ENCODE measurements at places on chromosomes 7 and 10.

GRCh38 chr10:21002091-21002878 lies 105.2 kb upstream of the NEBL start:
- no peak for DNase-seq

DNA sequence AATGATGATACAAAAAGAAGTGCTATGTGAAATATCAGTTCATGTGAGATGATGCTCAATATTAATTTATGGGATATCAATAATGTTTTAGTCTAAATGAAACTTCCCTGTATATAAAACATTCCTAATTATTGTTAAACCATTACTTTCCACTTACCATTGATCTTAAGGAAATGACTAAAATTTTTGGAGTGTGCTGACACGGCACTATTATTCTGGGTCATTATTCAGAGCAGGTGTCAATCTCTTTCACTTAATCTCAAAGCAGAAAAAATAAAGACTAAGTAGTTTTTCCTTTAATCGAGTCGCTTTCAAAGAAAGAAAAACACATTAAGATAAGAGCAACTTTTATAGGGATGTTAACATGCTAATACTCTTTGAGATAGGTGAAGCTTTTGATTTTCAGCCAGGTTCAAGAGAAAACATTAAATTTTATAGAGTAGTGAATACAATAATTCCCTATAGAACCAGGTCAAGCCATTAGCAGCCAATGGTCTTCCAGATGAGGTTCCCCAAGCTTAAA lies 11.4 kb upstream of the CREB5 start:
- no peak for DNase-seq

- DNase-seq: no peak
These were observed 47.2 kb upstream of the ZRANB1 start for GRCh38 chr10:124894569-124895215.

DNA sequence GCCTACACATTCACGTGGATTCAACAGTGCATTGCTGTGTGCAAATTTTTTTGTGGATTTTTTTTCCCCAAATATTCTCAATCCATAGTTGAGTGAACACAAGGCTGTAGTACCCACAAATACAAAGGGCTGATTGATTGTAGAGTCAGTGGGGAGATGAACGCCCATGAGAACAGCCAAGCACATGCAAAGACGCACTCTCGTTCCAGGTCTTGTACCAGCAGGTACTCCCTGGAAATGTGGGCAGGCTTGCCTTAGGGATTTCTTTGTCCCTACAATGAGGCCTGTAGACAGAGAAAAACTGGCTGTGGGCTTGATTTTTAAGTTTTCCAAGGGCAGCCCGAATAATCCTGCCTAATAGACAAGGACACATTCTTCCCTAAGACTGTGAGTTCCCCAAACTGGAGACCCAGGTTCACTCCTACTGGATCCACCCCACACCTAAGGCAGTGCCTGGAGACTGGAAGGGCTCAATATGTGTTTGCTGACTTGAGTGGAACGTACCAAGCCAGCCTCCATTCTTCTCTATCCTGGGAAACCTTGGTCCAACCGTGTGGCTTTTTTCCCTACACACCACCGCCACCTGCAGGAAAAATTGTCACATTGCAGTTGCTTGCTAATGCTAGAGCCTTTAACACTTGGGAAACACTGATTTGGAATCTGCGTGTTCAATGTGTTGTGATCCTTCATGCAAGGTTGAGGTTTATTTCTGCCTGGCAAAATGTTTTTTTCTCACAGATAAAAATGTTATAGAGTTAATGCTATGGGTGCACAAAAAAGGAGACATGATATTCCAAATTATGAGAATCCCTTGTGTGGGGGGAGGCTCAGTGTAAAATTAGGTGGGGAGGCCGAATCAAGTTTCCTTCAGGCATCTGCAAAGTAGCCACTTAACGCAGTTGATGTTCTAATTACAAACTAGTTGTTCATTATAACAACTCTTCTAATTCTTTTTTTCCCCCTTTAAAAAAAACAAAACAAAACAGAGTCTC lies 49.3 kb downstream of the PPP1R17 start:
- peak; percentile 80 for DNase-seq

- no peak for DNase-seq
These were observed 15.9 kb downstream of the SORCS3 start for GRCh38 chr10:104657036-104657435.

- no peak for DNase-seq
These were observed 51.8 kb upstream of the CHST3 start for GRCh38 chr10:71912431-71912830.

GRCh38 chr10:3797750-3798149 lies 12.7 kb upstream of the KLF6 start:
- no peak for DNase-seq

- no peak for DNase-seq
These were observed 95.3 kb upstream of the RET start for GRCh38 chr10:42981358-42982236.

- DNase-seq: peak; percentile 12
These were observed 208.4 kb downstream of the FANK1 start for GRCh38 chr10:126104767-126105166.

DNA sequence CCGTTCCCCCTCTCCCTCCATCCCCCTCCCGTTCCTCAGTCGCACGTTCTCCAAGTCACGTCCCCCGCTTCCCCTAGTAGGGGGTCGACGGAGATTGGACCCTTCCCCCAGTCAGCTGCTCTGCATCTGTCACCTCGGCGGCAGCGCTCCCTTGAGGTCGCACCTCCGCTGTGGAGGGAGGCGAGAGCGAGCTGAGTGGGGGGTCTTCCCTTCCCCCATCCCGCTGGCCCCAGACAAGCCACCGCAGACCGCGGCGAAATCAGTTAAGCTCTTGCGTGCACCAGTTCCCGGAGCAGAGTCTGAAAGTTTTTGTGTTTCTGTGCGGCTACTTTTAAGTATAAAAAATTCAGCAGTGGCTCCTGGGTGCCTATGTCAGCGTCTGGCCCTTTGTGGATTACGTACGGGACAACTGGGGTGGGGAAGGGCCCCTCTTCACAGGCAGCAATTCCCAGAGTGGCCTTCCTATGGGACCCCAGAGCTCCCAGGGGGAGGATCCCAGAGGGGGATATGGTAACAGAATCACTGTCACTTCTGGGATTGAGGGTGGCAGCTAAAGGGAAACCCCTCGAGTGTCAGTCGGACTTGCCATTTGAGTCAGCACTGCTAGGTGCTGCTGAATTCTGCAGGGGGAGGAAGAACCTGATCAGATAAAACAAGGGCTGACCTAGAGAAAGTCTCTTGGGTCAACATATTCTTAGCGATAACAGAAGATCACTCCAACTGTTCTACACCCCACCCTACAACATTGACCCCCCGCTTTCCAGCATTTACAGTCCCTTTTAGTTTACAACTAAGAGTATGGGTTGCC lies 12.5 kb upstream of the DDIT4 start:
- no peak for DNase-seq

DNA sequence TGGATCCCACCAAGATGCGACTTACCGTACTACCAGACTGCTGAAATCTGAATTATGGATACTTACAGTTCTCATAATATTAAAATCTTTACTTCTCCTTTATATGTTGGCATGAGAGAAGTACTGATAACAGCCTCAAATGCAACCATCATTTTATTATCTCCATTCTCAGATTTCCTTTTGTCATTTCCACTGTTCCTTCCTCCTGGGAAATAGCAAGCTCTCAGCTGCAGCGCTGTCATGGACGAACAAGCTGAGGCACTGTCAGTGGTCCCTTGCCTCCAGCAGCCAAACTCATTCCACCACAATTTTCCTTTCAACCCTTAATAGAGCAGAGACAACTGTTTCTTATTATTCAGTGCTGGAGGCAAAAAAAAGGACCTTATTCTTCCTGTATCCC lies 478.4 kb downstream of the ARL4A start:
- DNase-seq: no peak

GRCh38 chr10:106900016-106900652 lies 264.4 kb downstream of the SORCS1 start:
- no peak for DNase-seq

DNA sequence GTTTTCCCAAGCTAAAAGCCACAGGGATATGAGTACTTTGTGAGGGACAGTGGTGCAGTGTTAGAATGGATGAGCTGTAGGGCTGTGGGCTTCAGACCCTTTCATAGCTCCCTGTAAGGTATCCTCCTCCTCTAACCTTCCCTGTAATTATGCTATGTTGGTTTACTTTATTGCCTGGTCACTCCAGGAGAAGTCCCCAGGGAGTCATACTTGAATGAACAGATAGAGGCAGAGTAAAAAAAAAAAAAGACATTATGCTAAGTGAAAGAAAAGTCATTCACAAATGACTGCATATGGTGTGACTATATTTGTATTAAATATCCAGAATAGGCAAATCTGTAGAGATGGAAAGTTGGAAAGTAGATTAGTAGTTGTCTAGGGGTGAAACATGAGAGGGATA lies 434.4 kb downstream of the AUTS2 start:
- DNase-seq: no peak

- DNase-seq: no peak
These were observed 16.0 kb upstream of the LRRC61 start for GRCh38 chr7:150307129-150307528.

- no peak for DNase-seq
These were observed 168.8 kb upstream of the POT1 start for GRCh38 chr7:125098377-125098970.

- no peak for DNase-seq
These were observed 10.3 kb upstream of the RRP12 start for GRCh38 chr10:97411406-97411805.

DNA sequence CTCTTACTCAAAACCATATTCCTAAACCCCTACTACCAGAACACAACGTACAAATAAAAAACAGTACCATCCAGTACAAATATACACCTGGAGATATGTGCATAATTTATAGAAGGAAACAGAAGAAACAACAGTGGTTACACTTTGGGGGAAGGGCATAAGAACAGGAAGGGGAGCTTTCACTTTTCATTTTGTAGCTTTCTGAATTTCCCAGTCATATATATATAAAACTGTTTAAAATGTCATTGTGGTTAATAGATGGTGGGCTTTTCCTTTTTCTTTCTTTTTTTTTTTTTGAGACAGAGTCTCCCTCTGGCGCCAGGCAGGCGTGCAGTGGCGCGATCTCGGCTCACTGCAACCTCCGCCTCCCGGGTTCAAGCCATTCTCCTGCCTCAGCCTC lies 47.2 kb downstream of the MALSU1 start:
- no peak for DNase-seq

DNA sequence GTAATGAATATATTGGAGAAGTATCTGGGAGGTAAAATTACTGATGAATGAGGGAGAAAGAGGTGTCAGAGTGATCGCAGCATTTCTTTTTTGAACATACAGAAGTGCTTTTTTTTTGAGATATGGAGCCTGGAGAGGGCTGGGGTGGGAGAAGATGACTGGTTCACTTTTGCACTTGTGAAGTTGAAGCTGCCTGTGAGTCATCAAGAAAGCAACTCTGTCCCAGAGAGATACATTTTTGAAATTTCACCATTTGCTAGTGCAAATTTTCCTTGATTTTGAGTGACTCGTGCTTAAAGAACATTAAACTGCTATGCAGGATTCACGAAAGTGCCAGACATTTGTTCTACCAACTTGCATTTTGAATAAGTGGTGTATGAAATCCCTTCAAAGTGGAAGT lies 81.8 kb downstream of the ADRA2A start:
- peak; percentile 31 for DNase-seq

DNA sequence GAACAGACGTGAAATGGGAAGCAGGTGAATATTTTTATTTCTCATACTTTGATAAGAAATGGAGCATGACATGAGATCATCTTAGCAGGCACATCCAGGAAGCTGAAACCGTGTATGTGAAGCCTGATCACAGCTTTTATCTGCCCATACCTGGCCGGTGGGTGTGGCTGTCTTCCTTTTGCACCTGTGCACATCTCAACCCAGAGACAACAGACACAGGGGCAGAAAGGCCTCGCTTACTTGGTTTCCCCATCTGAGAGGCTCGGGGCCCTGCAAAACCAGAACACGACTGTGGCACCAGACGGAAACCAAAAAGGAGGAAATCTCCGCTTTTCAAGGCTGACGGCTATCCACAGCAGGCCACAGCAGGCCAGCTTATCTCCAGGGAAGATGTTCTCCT lies 116.4 kb downstream of the TCERG1L start:
- no peak for DNase-seq

- no peak for DNase-seq
These were observed 15.4 kb downstream of the MXI1 start for GRCh38 chr10:110222641-110223297.

- DNase-seq: peak; percentile 72
These were observed 107.1 kb upstream of the FAM20C start for GRCh38 chr7:85074-85882.

DNA sequence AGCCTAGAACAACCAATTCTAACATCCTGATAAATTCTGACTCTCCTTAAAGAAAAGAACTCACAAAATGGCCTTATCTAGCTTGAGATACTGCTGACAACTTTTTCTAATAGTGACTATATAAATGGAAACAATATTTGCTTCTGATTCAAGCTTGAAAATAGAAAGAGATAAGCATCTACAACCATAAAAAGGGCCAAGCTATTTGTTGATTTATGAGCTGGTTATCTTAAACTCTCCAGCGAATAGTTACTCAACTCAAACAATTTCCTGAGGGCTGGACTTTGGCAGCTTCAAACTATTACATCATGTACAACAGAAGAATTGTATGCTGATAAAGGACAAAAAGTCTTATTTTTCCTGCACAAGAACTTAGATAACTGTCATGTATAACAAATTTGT lies 4.6 kb downstream of the USP54 start:
- DNase-seq: peak; percentile 73

DNA sequence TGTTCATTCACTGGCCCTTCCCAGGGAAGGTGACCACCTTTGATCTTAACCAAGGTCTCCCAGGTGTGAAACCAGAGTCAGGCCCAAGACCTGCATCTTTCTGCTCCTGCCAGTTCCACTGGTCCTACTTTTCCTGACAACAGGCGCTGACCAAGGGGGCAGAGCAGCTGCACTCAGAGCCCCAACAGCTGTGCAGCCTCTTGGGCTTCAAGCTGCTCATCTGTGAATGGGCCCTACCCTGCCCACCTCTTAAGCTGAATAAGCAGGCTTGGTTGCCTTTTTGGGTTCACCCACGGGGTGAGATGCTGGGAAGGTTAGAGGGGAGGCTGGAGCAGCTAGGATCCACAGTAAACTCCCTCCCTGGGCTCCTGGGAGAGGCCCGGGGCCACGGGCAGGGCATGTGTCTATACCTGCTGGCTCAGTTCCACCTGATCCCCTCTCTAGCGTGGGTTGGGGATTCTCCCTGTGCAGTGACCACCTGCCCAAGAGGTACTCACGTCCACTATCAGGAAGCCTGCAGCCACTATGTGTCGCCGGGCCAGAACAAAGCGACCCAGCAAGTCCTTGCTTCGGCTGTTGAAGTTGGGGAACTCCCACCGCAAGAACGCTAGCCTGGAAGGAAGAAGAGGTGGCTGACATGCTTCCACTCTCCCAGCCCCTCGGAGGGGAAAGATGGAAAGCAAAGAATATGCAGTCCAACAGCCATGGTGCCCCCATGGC lies 10.6 kb downstream of the TBRG4 start:
- DNase-seq: no peak

DNA sequence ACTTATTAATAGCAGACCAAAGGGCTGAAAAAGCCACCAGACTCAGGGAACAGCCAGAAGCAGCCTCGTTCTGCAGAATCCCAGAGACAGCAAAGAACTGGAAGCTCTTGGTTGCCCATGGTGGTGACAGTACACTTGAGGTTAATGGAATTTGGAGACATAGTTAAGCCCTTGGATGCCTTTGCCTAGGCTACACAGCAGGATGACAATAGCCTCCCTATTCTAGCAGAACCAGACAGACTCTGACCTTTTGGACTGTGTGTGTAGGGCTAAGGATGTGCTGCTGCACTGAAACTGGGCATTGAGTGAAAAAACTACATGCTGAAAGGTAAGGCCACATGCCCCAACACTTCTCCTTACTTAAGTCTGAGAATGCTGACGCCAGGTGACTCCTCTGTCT lies 22.7 kb downstream of the OTUD1 start:
- no peak for DNase-seq

GRCh38 chr10:70561070-70561469 lies 41.5 kb downstream of the PRF1 start:
- peak; percentile 59 for DNase-seq

Data from GM03348 (cell line).